ENCODE measurements at places on chromosomes 4 and X.

- no peak for DNase-seq
These were observed 306.2 kb upstream of the SLIT2 start for GRCh38 chr4:19945501-19945900.

- no peak for DNase-seq
These were observed 314.9 kb upstream of the DIPK2B start for GRCh38 chrX:45515262-45516215.

DNA sequence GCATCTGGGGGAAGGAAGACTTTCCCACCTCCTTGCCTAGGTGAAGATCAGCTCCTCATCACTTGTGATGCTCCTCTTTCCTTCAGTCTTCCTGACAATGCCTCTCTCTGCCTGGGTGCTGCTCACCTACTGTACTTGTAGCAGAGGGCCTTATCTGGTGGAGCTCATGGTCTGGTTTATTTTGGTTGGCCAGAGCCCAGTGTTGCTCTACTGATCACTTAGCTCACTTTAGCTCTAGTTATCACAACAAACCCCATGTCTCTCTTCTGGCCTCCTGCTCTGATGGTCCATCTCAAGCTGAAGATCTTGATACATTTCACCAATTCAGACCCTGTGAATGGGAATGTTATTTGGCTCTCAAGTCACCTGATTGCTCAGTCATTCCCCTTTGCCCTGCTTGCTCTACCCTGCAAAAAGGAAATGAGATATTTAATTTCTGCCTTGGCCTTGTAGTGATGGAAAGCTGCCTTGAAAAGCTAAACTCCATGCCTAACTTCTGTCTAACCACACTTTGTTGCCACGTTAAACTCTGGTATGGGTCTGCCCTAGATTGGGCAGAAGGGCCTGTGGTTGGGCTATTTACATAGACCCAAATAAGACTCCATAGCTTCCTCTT is 30.3 kb upstream of the ADH1C start:
- DNase-seq = no peak

DNA sequence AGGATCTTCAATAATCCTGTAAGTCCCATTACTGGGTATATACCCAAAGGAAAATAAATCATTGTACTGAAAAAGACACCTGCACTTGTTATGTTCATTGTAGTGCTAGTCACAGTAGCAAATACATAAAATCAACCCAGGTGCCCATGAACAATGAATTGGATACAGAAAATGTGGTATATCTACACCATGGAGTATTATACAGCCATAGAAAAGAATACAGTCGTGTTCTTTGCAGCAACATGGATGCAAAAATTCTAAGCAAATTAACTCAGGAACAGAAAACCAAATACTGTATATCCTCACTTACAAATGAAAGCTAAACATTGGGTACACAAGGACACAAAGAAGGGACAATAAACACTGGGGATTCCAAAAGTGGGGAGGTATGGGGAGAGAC is 100.8 kb upstream of the BMP2K start:
- no peak for DNase-seq

DNA sequence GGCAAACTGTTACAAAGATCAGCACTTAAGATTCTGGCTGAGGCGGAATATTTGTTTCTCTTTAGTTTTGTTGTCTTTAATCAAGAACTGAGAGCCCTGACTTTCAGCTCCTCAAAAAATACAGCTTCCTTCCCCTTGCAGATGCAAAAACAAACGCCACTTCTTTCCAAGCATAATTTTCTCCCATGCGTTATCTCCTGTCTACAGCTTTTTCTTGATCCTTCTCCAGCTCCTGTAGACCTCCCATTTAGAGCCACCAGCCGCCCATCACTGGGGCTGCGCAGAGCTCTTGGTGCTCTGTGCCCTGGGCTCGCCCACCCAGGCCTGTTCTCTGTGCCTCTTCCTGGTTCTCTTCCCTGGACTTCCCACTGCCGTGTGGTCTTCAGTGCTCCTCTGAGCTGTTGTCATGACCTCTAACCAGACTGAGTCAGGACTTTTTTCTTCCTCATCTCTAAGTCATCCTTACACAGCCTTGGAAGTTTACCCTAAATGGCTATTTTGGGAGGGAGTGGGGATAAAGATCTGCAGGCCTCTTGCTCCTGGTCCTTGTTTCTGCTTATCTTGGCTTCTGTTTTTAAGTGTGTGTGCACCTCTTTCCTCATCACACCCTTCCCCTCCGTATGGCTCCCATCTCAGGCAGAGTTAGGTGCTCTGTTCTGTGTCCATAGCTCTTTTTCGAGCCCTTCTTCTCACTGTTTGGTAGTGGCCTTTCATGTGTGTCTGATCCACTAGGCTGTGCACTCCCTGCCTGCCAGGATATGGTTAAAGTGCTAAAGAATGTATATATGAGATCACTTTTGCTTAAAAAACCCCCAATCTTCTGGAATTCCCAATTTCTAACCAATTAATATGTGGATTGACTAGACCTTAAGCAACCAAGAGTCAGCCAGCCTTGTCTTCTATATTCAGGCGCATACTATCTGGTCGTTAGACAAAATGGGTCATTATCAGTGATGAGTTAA is 122.5 kb downstream of the PTTG2 start:
- DNase-seq = no peak

GRCh38 chr4:156154978-156155377 is 201.3 kb upstream of the CTSO start:
- DNase-seq = no peak

- DNase-seq = no peak
These were observed 39.2 kb upstream of the ASMTL start for GRCh38 chrX:1491851-1492349.

DNA sequence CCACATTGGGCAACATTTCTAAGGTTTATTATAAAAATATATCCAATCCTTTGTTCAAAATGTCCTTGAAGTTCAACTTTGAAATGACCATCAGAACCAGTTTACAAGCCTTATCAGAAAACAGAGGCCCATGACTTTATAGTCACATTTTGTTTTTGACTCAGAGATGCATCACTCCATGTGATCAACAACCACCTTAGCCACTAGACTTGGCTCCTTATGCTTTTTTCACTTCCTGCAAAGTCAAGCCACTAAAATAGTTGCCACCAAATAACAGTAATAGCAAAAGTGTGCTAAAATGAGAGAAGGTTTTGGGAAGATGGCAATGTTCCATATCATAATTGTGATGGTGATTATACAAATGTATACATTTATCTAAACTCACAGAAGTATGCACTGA is 181.7 kb downstream of the MAML3 start:
- DNase-seq = no peak

- no peak for DNase-seq
These were observed 183.9 kb downstream of the CPEB2 start for GRCh38 chr4:15186149-15186548.

- DNase-seq = no peak
These were observed 24.3 kb downstream of the TRPC5 start for GRCh38 chrX:112058255-112058654.

- DNase-seq = no peak
These were observed 64.7 kb upstream of the PLAC8 start for GRCh38 chr4:83179205-83179604.

GRCh38 chr4:64545593-64545992 is 136.3 kb upstream of the TECRL start:
- DNase-seq = no peak

GRCh38 chrX:9396930-9397329 is 67.9 kb upstream of the TBL1X start:
- no peak for DNase-seq

DNA sequence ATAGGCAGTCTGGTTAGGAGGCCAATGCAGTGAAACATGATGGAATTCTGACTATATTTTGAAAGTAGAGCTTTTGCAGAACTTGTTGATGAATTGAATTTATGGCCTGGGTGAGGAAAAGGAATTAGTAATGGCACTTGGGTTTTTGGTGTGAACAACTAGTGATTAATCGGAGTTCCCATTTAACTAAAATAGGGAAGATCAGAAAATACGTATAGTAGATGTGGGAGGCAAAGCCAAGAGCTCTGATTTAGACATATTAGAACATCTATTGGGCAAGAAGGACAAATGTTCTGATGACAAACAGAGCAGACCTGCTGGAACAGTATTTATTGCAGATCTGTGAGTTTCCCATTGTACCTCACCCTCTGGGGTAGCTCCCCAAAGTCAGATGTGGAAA is 12.3 kb upstream of the NDP start:
- no peak for DNase-seq

- DNase-seq = no peak
These were observed 1470.6 kb upstream of the PABPC4L start for GRCh38 chr4:135672202-135672601.

GRCh38 chrX:2561456-2561855 is 60.7 kb upstream of the DHRSX start:
- no peak for DNase-seq

DNA sequence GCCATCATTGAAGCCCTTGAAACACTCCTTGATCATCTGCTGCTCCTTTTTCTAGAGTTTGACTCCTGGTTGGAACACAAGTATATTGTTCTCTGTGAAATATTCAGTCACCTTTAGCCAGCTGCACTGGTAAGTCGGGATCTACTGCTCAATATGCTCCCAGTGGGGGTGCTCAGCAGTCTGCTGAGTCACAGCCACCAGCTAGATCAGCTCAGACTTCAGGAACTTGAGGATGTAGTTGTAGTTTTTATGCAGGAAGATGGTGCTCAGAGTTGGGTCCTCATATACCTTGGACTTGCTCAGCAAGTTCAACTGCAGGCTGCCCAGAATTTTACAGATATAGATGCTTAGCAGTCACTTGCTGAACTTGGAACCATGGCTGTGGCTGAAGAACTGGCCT is 202.5 kb upstream of the RPL34 start:
- DNase-seq = no peak

DNA sequence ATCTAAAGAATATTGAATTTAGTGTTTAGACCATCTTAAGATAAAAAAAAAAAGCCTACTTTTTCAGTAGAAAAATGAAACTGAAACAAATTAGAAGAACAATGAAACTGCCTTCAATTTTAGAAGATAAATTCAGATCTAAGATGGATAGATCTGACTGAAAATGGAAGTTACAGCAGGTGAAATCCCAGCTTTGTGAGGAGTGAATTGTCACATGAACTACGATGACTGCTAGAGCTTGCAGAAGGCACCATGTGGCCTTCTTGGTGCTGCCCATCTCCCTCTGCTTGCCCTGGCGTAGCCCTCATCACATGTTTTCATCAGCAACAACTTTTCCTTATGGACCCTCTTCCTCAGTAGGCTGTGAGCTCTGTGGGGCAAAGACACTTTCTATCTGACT is 51.4 kb upstream of the EMCN start:
- DNase-seq = no peak

DNA sequence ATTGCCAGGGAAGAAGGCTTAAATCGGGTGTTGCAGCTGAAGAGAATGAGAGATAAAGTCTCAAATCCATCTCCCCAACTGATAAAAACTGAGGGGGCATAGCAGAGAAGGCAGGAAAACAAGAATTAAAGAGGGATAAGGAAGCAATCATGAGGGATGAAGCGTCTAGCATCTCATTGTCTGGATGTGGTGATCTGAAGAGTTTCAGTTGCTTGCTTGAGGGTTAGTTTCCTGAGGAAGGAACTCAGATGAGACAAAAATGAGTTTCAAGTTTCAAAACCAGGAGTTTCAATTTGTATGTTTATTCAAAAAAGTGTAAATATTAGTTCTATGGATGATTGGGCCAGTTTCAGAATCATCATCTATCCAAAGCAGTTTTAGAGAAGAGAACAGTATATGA is 496.9 kb downstream of the RAB28 start:
- DNase-seq = no peak

- DNase-seq = no peak
These were observed 31.0 kb downstream of the TMEM131L start for GRCh38 chr4:153497091-153497531.

Data from esophagus squamous epithelium (tissue), 5 donors.